Cardiac muscle cell (in vitro differentiated cells and primary cell): ENCODE measurements at places on chromosomes 1 and 21.

DNA sequence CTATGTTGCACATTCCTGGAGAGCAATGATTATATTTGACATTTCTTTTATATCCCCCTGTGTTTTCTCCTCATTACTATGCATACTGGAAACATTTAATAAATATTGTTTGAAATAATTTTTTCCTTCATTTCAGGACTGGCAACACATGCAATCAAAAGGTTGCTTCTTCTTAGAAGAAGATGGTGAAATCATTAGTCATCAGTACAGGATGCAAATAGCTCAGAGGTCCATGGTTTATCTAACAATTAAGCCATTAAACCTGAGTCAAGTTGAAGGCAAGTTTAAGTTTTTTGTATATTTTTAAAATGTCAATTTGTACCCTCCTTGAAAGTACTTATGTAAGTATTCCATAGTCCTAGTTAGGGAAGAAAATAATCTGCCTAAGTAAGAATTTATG, 22.5 kb downstream of the EFCAB7 start:
- DNase-seq, result no peak

- DNase-seq, result no peak
Measured at GRCh38 chr1:178552856-178553255, 39.9 kb downstream of the TEX35 start.

- DNase-seq, result no peak
Measured at GRCh38 chr1:153397051-153397923, 6.4 kb upstream of the S100A8 start.

- no peak for DNase-seq
Measured at GRCh38 chr1:198651650-198652400, 13.0 kb downstream of the PTPRC start.

DNA sequence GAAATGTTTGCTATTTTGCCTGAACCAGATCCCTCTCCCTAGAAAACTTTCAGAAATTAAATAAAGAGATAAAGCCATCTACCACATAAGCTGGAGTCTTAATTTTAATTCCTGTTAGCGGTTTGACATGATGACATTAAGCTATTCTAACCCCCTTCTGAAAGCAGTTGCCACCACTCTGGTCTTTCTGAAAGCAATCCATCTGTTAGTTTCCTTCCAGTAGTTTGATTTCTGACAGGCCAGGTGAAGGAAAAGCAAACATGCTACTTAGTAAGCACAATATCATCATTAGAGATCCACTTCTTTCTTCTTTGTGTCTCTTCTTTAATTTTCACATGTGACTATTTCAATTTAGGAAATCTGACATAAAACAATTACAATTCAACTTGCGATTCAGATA, 39.9 kb downstream of the RGL1 start:
- DNase-seq, result no peak

- peak; percentile 82 for DNase-seq
Measured at GRCh38 chr1:196160066-196160795, 448.0 kb downstream of the KCNT2 start.
